Stomach (tissue), 19 donors: ENCODE measurements at places on chromosomes 11 and 22. TPM values are rescaled to one million over a fixed set of nuclear protein-coding genes. Genes with fewer than 3 reads are reported as not detected.
A peak's percentile ranks its signal among the peaks of the same experiment; 100 is the strongest.

- DNase-seq, result no peak
Measured at GRCh38 chr11:57150454-57150917, 31.3 kb upstream of the LRRC55 start.

DNA sequence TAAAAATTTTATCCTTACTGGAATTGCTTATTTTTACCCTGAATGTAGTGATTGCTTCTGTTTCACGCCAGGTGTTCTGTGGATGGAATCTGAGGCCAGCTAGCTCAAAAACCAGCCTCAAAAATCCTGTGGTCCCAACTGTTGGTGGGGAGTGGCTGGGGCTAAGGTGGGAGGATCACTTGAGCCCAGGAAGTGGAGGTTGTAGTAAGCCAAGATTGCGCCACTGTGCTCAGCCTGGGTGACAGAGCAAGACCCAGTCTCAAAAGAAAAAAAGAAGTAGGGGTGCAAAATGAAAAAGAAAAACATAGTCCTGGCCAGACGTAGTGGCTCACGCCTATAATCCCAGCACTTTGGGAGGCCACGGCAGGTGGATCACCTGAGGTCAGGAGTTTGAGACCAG, 27.0 kb upstream of the SLC5A1 start:
- no peak for DNase-seq

- peak; percentile 85 for DNase-seq
Measured at GRCh38 chr11:73218106-73218829, at the start of gene P2RY2. Gene P2RY2, plus strand, starts transcription at chr11:73218281. Its CDS starts 15,879 bp downstream, at chr11:73234160.

GRCh38 chr22:27886843-27887151, 32.3 kb downstream of the PITPNB start:
- no peak for DNase-seq

DNA sequence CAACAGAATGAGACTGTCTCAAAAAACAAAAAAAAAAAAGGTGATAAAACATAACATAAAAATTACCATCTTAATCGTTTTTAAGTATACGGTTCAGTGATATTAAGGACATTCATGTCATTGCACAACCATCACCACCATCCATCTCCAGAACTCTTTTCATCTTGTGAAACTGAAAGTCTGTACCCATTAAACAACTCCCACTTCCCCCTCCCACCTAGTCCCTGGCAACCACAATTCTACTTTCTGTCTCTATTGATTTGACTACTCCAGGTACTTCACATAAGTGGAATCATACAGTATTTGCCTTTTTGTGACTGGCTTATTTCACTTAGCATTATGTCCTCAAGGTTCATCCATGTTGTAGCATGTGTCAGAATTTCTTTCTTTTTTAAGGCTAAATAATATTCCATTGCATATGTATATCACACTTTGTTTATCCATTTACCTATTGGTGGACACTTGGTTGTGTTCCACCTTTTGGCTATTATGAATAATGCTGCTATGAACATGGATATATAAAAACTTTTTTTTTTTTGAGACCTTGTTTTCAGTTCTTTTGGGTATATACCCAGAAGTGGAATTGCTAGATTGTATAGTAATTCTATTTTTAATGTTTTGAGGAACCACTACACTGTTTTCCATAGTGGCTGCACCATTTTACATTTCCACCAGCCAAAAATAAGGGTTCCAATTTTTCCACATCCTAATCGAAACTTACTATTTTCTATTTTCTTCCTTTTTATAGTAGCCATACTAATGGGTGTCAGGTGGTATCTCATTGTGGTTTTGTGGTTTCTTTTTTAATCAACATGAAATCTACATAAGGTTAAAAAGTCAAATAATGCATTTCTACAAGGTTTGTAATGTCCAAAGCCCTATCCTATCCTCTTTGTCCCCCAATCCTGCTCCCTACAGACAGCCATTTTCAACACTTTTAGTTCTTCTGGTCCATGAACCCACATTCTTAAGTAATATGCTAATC, 23.4 kb upstream of the PIK3C2A start:
- DNase-seq, result peak; percentile 14

DNA sequence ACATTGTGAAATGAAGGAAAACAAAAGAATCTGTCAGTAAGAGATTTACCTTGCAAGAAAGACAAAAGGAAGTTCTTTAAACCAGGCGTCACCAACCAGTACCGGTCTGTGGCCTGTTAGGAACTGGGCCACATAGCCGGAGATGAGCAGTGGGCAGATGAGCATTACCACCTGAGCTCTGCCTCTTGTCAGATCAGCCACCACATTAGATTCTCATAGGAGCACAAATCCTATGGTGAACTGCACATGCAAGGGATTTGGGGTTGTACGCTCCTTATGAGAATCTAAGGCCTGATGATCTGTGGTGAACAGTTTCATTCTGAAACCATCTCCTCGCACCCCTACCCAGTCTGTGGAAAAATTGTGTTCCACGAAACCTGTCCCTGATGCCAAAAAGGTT, 108.2 kb downstream of the CYP2R1 start:
- DNase-seq, result no peak

DNA sequence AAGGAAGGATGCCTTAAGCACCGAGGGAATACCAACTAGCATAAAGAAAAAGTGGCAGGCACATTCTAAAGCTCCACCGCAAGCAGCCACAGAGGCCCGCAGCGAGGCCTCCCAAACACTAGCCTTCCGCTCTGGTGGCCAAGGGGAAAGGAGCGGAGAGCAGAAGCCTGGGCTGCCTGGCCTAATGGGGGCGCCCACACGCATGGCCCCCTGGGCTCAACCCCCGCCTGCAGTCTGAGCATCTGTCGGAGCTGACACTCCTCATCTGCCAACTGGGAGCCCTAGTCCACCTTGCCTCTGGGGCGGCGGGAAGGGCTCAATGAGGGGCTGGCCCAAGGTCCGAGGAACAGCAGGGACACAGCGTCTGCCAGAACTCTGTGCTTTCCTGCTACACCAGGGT, 50.1 kb upstream of the WNT11 start:
- no peak for DNase-seq

CARNS1 gene
- 0.29 TPM for total RNA-seq

TBX1 gene
- 0.43 TPM for total RNA-seq

- no peak for DNase-seq
Measured at GRCh38 chr11:78622666-78623065, 48.0 kb upstream of the NARS2 start.

DNA sequence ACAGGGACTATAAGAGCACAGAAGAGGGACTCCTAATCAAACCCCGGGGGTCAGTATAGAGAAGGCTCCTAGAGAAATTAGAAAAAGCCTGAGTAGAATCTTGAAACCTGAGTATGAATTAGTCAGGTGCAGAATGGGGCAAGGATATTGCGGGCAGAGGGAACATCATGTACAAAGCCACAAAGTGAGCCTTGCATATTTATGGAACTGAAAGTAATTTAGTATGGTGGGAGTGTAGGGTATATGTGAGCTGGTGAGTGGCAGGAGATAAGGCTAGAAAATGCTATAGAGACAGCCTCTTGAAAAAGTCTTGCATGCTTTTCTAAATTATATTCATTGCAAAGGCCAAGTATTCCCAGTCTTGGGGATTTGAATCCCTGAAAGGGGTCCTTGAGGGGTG, 93.7 kb downstream of the STIM1 start:
- no peak for DNase-seq

- DNase-seq, result no peak
Measured at GRCh38 chr11:120676991-120677390, 165.4 kb downstream of the GRIK4 start.

DNA sequence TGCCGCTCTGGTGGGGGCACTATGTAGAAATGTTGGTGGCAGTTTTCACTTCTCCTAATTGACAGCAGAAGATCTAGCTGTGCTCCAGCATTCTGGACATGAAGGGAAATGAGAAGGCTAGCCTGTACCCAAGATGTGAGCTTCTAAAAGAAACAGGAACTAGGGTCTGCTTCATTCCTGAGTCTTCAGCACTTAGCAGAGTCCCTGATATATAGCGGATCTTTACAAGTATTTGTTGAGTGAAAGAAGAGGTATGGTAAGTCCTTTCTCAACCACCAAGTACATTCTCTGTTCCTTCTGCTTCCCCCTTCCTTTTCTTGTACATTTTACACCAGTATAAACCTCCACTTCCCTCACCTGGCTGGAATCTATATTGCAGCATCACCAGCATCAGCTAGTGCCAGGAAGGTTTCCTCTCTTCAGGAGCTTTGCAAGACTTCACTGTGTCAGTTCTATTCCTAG, 408.3 kb upstream of the CADM1 start:
- no peak for DNase-seq

GRCh38 chr22:19962246-19962908, 20.8 kb upstream of the TXNRD2 start:
- peak; percentile 96 for DNase-seq

DNA sequence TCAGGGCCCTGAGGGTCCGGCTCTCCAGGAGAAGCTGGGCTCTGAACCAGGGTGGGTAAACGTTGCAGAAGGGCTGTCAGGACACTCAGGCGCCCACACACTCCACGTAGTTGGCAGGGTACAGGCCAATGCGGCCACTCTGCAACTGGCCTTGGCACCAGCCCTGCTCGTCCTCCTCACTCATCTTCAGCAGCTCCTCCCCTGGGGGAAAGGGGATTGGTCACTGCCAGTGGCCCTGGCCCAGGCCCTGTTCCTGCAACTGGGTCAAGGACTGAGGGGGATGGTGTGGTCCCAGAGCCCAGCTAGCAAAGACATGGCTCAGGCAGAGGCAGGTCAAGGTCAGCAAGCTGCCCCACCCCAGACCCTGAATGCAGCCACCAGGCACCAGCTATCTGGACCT, 1.2 kb upstream of the ARFGAP2 start:
- DNase-seq, result no peak

GRCh38 chr22:44347080-44347479, 34.3 kb upstream of the SHISAL1 start:
- DNase-seq, result no peak

- no peak for DNase-seq
Measured at GRCh38 chr11:96474263-96474662, 84.5 kb downstream of the JRKL start.

DNA sequence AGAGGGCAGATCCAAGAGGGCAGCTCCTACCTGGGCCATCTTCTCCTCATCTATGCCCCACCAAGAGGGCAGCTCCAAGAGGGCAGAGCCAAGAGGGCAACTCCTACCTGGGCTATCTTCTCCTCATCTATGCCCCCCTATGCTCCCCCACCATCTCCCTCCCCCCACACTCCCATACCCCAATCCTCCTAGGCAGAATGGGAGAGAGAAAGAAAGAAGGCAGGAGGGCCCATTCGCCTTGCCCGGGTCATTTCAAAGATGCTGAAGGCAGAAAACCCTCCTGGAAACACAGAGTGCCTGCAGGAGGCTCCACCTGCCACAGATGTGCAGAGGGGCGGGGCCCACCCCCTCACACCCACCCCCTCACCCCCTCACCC, 78.5 kb downstream of the BUD13 start:
- DNase-seq, result no peak

DNA sequence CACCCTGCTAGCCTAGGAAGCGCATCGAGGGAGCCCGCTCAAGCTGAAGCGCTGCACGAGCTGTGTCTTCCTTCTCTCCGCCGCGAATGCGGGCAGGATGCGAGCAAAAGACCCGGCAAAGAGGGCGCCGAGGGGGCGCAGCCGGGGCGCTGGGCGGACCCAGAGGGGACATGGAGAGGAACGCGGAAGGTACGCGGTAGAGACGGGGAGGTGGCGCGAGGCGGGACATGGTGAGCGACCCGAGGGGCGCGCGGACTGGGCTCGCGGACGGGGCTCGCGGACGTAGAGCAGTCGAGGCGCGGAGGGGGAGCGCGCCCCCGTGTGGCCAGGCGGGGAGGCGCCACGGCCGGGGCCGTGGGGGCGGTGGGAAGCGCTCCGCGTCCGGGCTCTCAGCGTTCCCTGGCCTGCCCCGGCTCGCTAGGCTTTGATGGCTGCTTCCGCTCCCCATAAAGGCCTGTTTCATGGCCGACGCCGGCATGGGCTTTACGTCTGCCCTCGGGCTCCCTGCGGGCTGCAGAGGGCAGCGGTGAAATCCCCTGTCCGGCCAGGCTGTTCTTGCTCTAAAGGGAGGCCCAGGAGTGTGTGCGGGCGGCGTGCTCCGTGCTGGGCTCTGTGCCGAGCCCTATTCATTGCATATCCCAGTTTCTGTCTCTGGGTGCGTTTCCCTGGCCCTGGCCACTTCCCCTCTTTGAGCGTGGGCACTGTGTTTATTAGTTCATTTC, 31.2 kb upstream of the TRIM29 start:
- peak; percentile 91 for DNase-seq

GRCh38 chr11:85945296-85945695, 90.1 kb downstream of the CCDC83 start:
- DNase-seq, result no peak

DNA sequence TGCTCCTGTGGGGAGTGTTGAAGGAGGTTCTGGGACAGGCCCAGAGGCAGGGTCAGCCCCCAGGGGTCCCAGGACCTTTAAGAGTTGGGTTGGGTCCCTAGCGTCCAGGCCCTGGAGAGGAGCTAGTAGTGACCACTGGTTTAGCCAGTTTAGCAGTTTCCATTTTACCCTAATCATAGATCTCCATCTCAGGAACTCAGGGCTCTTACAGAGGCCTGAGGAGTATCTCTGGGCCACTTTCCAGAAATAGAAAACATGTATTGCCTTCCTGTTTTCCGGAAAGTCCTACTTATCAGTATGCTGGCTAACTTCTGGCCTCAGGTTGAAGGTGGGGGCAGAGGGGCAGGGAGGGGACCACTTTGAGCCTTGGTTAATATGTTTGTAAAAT, 13.5 kb downstream of the NCF4 start:
- DNase-seq, result no peak

DNA sequence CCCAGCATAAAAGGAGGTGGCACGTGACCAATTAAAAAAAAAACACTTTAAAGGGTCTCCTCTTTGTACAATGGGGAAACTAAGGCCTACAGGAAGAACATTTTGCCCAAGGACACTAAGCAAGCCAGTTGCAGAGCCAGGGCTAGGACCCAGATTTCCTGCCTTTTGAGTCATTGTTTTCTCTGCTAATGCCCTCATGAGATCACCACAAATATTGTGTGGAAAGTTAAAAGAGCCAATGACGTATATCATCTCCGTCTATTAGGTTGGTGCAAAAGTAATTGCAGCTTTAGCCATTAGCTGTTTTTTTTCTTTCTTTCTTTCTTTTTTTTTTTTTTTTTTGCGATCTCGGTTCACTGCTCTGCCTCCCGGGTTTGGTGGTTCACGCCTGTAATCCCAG, 24.1 kb upstream of the LRRC32 start:
- no peak for DNase-seq

GVQW3 gene
- 2.0 TPM for total RNA-seq

B4GAT1 gene
- total RNA-seq, result 17.6 TPM
